ENCODE measurements at places on chromosomes 16 and 17.

DNA sequence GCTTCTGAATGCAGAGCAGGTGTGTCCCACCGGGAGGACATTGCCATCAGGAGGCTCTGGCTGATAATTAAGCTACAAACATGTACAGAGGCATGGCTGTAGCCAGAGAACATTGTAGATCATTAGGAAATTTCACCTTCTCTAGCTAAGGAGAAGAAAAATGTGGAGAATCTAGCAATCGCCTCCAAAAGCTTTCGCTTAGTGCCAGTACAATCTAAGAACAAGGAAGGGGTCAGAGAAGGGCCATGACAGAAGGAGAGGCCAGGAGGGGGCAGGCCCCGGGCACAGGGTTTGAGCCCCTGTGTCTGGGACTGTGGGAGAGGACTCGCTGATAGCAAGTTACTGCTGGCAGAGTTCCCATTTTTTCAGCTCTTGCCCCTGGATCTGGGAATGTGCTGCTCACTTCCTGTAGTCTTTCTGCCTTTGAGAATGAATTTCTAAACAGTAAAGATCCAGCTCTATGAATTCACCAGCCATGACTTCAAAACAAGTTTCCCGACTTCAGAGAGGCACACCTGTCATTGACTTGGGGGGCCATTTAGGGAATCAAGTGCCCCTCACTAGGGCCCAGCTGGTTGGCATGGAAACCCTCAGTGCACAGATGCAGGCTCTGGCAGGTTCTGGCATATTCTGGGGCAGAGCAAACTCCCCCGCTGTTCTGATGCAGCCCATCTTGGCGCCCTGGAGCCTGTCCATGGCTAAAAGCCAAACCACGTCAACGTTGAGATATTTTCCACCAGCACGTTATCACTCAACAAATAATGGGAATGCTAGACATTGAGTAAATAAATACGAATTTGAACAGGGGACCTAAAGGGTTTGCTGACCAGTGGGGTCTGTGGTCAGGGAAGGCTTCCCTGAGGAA is 59.5 kb upstream of the CACNG4 start:
- peak; percentile 38 for DNase-seq

DNA sequence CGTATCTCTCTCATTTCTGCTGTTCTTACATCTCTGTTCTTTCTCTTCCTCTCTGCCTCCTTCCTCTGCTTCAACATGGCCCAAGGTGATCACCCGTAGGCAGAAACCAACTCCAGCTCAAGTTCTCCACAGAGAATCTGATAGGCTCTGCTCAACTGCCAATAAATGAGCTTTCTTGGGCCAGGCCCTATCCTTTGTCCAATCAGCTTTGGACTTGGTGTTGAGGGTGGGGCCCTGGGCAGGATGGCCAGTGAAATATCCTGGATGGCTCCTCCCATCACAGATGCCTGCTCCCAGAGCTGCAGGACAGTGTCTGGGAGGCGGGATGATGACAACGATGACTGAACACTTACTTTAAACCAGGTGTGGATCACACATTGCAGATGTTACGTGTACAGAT is 17.4 kb upstream of the BRD7 start:
- no peak for DNase-seq

- DNase-seq: no peak
Measured at GRCh38 chr17:68384941-68385340, 72.4 kb downstream of the WIPI1 start.

- DNase-seq: no peak
Measured at GRCh38 chr16:81668243-81669097, 110.6 kb upstream of the PLCG2 start.

Data from left ventricle myocardium superior (tissue), 1 donor.